ENCODE measurements at places on chromosomes 12 and 14.
A peak's percentile ranks its signal among the peaks of the same experiment; 100 is the strongest.

DNA sequence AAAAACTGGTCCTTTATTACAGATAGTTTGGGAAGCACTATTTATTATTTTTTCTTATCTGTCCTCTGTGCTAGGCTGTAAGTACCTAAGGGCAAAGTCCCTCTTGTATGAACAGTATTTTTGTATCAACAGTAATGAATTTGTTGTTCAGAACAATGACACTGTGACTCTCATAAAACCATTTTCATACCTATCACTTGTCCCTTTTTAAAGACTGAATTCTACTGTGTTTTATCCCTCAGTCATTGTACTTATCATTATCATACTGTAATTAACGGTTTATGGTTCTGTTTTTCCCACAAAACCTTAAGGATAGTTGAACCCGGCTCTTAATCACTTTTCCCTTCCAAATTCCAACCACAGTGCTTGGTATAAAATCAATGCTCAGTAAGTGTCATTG, 69.4 kb downstream of the SRGAP1 start:
- DNase-seq: no peak

DNA sequence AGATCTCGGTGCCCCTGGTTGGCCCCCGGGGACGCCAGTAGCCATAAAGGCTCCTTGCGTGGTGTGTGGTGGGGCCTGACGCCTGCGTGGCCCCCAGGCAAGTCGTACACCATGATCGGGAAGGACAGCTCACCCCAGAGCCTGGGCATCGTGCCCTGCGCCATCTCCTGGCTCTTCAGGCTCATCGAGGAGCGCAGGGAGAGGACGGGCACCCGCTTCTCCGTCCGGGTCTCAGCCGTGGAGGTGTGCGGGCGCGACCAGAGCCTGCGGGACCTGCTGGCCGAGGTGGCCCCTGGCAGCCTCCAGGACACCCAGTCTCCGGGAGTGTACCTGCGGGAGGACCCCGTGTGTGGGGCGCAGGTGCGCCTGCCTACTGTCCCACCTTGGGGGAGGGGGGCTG, 34.5 kb downstream of the KIF26A start:
- no peak for DNase-seq

GRCh38 chr12:95767703-95768102, 22.9 kb downstream of the NTN4 start:
- peak; percentile 48 for DNase-seq

- DNase-seq: no peak
Observed at GRCh38 chr12:12365446-12365802, 8.5 kb downstream of the BORCS5 start.

DNA sequence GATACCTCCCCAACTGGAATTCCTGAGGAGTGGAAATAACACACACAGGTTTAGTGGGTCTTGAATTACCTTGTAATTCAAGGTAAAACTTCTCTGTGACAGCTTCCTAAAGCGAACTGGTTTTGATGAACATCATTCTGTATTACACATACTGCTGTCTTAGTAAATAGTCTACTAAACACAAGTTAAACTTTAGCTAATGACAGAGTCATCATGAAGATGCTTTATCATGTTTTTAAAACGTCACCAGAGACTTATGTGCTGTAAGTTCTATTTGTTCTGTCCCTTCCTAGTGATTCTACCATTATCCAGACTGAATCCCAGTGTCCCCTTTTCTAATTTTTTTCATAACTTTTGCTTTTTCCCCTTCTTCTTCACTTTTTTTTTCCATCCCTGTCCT, 11.6 kb upstream of the GXYLT1 start:
- no peak for DNase-seq

GRCh38 chr12:12476857-12477531, 85.7 kb downstream of the DUSP16 start:
- DNase-seq: no peak

DNA sequence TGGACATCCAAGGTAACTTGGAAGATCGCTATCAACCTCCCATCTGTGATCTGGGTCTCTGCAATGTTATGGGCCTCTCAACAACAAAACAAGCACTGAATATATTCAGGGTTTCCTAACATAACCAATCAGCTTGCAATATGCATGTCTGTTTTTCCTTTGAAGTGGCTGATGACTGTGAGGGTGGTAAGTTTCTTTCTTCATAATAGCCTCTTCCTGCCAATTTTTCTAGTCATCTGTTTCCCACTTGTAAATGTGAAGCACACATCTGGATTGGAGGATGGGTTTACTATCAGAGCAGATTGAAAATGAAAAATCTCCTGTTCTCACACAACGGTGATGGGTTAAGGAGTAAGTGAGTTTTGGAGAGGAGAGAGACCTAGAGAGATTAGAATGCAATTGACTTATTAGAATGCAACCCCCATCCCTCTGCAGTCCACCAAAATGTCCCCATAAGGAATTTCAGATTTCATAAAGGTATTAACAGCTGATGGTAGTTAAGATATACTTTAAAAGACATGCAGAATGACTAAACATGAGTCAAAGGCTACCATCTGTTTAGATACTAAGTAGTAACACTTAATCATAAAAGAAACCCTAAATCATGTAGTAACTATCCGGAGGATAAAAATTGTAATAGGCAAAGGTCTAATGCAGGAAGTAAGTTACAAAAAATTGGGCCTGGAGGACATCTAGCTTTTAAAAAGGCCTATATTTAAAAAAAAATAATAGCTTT, 58.4 kb upstream of the SAV1 start:
- DNase-seq: peak; percentile 79

DNA sequence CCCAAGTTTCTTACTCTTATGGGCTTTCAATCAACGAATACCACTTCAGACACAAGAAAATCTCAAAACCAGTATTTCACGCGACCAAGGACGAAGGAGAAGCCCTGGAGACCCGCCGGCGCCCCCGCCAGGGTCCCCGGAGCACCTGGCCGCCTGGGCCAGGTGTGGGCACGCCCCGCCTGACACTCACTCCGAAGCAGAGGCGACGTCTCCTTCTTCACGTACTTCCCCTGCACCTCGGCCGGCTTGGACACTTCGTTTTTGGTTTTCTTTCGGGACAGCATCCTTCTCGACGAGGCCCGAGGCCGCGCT, 466 bp downstream of the SAV1 start:
- DNase-seq: no peak

DNA sequence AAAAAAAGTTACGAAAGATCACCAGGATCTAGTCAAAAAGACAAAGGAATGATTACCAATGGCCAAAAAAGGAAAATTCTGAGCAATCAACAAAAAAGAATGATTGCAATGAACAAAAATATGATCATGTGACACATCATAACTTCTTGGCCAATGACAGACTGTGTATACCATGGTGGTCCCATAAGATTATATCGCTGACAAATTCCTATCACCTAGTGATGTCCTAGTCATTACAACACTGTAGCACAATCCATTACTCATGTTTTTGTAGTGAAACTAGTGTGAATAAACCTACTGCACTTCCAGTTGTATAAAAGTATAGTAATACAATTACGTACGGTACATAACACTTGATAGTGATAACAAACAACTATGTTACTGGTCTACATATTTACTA, 12.3 kb downstream of the SEL1L start:
- DNase-seq: peak; percentile 12

- DNase-seq: no peak
Observed at GRCh38 chr12:13744561-13744960, 236.8 kb downstream of the GRIN2B start.

DNA sequence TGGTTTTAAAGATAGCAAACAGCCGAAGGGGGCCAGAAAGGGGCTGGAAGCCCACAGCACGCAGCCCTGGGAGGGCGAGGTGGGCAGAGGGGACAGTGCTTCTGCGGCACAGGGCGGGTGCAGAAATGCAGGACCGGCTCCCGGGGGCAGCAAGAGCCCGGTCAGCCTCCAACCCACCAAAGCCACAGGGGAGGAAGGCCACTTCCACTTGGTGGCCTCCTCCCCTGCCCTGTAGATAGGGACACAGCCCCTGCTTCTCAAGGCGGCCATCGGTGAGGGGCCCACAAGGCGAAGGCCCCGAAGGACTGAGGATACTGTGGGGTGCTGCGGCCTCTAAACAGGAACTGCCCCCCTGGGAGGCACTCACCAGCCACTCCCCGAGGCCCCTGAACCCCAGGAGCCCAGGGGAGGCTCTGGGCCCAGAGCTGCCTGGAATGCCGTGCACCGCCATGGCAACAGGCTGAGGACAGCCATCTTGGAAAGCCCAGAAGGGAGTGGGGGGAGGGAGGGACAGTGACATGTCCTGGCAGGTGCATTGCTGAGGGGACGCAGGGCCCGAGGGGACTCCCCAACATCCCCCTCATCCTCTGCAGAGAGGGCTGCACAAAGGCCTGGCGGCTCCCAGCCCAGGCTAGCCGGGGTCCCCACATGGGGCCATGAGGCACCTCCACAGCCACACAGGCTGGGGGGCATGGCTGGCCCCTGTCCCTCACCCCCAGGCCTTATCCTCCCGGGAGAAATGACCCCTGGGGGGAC, 114.7 kb downstream of the NCOR2 start:
- DNase-seq: no peak

GRCh38 chr12:47408171-47408871, 297.5 kb downstream of the RPAP3 start:
- no peak for DNase-seq

- peak; percentile 75 for DNase-seq
Observed at GRCh38 chr12:6465467-6466183, 4.9 kb downstream of the VAMP1 start.

DNA sequence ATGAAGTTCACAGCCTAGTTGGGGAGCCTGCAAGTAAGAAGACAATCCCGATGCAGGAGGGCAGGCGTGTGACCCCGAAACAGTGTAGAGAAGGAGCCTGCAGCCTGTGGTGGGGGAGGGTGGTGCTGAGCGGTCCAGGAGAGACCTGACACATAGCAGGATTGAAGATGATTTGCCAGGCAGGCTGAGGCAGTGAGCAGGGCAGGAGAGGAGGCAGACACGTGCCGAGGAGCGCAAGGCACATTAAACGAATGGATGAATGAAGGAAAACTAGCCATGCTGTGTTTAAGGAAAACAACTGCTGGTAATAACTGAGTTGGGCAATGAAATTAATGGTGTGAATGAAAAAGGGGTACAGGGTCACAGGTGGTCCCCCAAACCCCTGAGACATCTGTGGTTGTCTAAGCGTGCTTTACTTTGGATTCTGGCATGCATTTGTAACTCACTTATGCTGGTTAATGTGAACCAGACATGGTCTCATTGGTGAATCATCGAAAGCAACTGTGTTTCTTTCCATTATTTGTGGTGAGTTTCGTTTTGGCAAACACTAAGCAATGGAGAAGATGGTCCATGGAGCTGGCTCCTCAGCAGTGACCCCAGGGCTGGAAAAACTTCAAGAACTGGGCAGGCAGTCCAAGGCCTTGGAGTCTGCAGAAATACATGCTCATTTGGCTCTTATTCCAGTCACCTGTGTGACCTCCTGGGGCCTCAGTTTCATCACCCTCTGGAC, 96.9 kb upstream of the EVL start:
- DNase-seq: peak; percentile 87

DNA sequence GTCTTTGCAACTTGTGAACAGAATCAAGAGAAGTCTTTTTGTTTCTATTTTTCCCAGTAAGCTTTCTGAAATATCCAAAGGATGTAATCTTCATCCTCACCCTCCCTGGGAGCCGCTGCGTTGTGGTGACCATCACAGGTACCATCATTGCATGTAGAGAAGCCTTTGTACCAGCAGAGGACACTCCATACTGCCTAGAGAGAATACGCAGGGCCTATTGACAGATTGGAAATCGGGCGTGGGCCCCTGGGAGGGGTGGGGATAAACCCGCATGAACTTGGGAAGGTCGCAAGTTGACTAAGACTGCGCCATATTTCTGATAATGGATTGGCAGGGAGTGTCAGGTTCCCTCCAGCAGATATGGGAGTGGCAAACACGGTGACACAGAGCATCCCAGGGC, 12.7 kb downstream of the KRT1 start:
- no peak for DNase-seq

- peak; percentile 44 for DNase-seq
Observed at GRCh38 chr12:123757561-123757960, 4.5 kb upstream of the DNAH10 start.

- DNase-seq: no peak
Observed at GRCh38 chr12:57712701-57713100, 18.8 kb downstream of the OS9 start.

- no peak for DNase-seq
Observed at GRCh38 chr14:31410048-31410650, 10.2 kb downstream of the HEATR5A start.

GRCh38 chr14:105010891-105011291, 10.0 kb downstream of the CDCA4 start:
- DNase-seq: no peak

DNA sequence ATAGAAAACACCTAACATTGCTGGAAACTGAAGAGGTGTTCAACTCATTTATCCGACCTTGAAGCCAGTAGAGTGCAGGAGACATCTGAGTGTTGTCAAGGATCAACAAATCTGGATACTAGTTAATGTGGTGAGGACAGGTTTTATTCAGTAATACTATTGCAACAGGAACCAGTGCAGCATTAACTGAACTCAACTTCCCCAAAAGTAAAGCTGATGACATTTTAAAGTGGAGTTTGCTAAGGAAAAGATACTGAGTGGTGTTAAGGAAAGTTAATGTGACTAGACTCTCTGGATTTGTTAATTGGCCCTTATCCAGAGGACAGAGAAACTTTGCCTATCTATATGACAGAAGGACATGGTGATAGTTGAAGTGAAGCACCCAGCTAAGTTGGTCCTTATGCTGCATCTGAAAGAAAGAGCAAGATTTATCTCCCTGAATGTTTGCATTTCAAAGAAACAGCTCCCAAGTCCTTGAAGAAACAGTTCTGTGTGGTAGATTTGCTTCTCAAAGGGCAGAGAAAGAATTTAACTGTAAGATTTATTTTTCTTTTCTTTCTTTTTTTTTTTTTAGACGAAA, 1.2 kb upstream of the CLEC7A start:
- no peak for DNase-seq

- no peak for DNase-seq
Observed at GRCh38 chr14:99981806-99982205, 83.4 kb upstream of the EVL start.

DNA sequence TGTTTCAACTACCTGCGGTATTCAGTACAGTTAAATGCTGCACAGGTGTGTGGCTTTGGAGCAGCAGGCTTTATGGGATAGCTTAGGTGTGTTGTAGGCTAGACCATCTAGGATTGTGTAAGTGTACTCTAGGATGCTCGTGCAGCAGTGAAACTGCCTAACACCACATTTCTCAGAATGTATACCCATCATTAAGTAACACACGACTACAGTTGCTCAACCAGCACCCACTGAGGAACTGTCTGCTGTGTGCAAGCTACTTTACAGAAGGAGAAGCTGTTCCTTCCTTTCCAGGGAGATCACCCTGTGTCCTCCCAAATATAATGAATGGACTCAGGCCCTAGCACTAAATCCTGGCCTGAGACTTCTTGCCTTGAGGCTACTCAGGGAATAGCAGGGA, 94.8 kb downstream of the SLC24A4 start:
- no peak for DNase-seq

GRCh38 chr14:47278233-47278842, 397.1 kb downstream of the MDGA2 start:
- DNase-seq: peak; percentile 5

DNA sequence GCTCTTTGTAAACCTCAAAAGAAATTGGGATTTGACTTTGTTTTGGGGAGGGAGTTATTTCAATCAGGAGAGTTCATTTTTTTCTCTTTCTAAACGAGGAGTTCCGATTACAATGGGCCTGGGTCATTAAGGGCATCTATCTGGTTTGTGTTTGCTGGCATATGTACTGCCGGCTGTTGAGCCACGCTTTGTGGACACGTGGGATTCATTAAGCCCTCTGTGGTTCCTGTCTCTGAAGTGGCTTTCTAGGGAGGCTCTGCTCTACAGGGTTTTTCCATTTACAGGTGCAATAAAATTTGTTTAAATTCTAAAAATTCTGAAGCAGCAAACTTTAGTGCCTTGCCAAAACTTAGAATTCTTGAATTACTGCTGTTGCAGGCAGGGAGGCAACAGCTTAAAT, 57.9 kb downstream of the GNS start:
- peak; percentile 16 for DNase-seq

- DNase-seq: no peak
Observed at GRCh38 chr14:33186656-33187055, 248.0 kb downstream of the NPAS3 start.
